Skin of body (tissue), 3 donors: ENCODE measurements at places on chromosomes 5 and 9. TPM values are rescaled to one million over a fixed set of nuclear protein-coding genes. Genes with fewer than 3 reads are reported as not detected.

Gene C9orf43
- total RNA-seq = 0.59 TPM

Gene ZNF454
- total RNA-seq = 4.2 TPM

Gene SLC4A9
- total RNA-seq = not detected

Gene PCDHGC5
- 2.9 TPM for total RNA-seq

Gene EIF4E1B
- not detected for total RNA-seq

Gene CDC20B
- not detected for total RNA-seq

Gene RCL1
- 25.0 TPM for total RNA-seq

Gene PCDHGA1
- 0.39 TPM for total RNA-seq

Gene LHX3
- 0.10 TPM for total RNA-seq

Gene NEUROG1
- total RNA-seq = not detected

Gene SEMA6A
- 46.9 TPM for total RNA-seq

GRCh38 chr9:88880199-88880598 is 111.1 kb upstream of the S1PR3 start:
- DNase-seq = no peak

DNA sequence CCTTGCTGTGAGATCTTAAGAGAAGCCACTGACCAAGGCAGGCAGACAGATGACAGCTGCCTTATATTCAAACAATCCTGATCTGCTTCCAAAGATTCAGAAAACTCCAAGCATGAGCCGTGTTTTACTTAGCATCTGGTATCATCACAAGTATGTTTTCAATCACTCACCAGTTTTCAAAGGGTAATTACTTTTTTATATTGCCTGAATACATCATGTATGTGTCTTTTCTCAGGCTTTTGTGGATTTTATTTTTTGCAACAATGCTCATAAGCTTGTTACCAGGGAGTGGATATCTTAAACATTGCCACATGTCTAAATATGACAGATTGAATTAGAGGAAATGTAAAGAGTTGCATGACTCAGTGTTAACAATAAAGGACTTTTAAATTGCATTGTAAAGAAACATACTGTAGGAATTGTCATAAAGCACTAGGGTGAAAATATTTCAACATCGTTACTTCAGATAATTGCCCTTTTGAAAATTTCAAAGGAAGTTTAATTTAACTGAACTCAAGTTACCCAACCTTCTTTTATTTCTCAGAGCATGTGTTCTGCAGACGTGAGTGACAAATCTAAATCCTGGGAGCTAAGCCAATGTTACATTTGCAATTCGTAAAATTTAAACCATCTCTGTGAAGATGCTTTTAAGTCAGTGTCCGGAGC is 326.1 kb downstream of the PLK2 start:
- DNase-seq = peak; percentile 98

- no peak for DNase-seq
These were observed 61.6 kb downstream of the NNT start for GRCh38 chr5:43664501-43665040.

DNA sequence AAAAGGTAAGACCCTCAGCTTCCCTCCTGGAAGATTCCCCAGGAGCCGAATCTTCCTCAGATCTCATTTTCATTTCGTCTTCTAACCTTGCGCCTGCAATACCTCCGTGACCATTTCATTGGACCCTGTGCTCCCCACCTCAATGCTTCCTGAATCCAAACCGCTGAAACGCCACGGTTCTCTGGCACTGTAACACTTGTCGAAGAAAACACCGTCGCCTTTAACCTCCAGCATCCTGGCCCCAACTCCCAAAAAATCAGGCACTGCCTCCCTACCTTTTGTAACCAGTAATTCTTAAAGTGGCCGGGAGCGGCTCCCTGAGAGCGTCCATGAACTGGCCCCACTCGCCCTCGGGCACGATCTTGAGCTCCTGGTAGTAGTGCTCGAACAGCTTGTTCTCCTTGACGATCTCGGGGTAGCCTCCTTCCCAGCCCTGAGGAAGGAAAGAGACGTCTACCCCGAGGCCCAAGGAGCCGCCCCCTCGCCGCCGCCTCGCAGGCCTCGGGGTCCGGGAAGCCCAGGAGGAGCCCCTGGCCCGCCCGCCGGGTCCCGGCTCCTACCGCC is 438 bp downstream of the NSUN2 start:
- no peak for DNase-seq

- peak; percentile 76 for DNase-seq
These were observed 8.5 kb downstream of the CAMSAP1 start for GRCh38 chr9:135898634-135899407.

- no peak for DNase-seq
These were observed 20.8 kb upstream of the ADRB2 start for GRCh38 chr5:148805326-148806290.

DNA sequence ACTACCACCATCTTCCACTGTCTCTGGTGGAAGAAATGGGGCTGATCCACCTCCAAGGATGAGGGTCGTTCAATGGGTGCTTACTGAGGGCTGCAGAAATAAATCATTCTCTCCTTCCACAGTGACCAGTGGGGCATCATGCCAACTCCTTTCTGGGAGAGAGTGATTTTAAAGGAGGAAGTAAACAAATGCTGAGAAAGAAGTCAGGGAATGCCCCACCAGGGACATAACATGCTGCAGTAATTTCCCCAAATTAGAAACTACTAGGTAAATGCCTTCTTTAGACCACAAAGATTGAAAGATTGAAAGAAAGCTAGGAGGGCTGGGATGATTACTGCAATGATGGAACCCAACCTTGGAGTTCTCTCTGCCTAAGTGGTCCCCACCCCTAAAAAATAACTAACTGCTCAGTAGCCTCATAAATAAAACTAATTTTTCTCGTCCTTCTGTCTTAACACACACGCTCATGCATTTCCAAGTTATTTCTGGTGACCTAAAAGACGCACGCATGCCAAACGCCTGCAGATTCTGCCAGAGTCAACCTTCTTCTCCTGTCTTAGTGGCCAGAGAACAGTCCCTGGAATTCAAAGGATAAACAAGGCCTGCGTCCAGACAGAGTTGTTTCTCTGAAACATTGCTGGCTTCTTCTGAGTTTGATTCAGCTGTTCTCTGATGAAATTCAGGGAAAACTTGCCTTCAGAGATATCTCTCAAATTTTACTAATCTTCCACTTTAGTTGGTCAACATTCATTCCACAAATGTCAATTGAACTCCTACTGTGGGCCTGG is 250.0 kb downstream of the NR3C1 start:
- DNase-seq = peak; percentile 84

GRCh38 chr5:149256451-149256850 is 15.2 kb upstream of the AFAP1L1 start:
- no peak for DNase-seq

- DNase-seq = no peak
These were observed 116.7 kb upstream of the RGMB start for GRCh38 chr5:98656796-98657195.

GRCh38 chr5:801472-801871 is 16.9 kb upstream of the ZDHHC11B start:
- no peak for DNase-seq
